ENCODE measurements at places on chromosomes 13 and 19. TPM values are rescaled to one million over a fixed set of nuclear protein-coding genes. Genes with fewer than 3 reads are reported as not detected.

Gene LMTK3
- 3.5 TPM for total RNA-seq

Gene HSPB6
- not detected for total RNA-seq

Gene GPC6
- 42.9 TPM for total RNA-seq

Gene DMKN
- 208 TPM for total RNA-seq

Gene CCL25
- 1.2 TPM for total RNA-seq

Gene IL17D
- total RNA-seq: 2.6 TPM

Gene LYPD3
- 0.37 TPM for total RNA-seq

Gene EPSTI1
- total RNA-seq: 1.0 TPM

Gene GARIN5A
- total RNA-seq: 8.4 TPM

Gene RNF113B
- not detected for total RNA-seq
